ENCODE measurements at places on chromosomes 16 and 17.
A peak's percentile ranks its signal among the peaks of the same experiment; 100 is the strongest.

DNA sequence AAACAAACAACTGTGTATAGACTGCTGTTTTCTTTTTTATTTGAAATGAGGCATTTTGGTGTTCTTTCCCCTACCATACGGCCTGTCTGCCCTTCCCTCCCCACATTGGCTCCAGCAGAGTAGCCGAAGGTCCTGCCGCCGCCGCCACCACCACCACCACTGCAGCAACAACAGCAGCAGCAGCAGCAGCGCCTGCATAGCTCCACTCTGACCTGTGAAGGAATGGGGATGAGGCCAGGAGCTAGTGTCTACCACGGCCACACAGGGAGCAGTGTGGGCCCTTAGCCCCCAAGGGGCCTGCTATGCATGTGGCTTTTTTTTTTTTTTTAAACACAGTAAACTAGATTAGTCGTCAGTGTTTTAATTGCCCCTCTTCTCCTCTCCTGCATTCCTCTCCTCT lies 5.6 kb upstream of the CDK5R1 start:
- DNase-seq = no peak

GRCh38 chr17:34248511-34249024 lies 6.5 kb upstream of the CCL2 start:
- DNase-seq = no peak

GRCh38 chr17:39622380-39623006 lies 4.3 kb upstream of the PPP1R1B start:
- peak; percentile 35 for DNase-seq

- no peak for DNase-seq
Measured at GRCh38 chr16:70726892-70727361, 41.1 kb upstream of the MTSS2 start.

- DNase-seq = no peak
Measured at GRCh38 chr17:59369031-59369975, 37.8 kb downstream of the YPEL2 start.

DNA sequence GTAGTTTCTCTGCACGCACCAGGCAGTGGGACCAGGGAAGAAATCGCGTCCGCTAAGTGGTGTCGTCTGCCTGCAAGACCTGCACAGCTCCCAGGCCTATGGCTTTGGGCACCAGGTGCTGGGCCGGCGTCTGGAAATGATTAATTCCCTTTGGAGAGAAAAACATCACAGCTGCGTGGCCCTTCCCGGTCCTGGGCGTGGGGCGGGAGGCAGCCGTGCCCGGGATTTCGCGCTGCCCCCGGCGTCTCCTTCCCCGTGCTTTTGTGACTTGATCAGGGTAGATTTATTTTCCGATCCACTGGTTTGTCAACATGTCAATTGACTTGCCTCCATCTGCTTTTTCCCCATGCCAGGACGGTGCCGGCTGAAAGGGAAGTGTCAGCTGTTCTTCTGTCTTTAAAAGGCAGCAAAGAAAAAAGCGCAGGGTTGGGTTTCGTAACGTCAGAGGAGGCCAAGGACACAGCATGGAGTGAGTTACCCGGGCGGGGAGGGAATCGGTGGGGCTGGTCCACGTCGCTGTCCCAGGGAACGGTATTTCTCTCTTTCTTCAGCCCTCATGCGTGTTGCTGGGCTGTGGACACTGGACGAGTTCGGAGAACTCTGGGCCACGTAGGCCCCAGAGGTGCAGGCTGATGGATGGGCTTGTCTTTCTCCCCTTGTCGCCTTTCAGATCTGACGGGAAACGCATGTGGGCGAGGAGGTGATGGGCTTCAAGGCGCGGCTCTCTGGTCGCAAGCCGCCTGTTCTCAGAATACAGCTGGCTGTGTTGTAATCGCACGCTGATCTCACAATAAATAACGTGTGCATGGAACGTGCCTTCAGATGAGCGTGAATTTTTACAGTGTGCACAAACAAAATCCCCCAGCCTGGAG lies 188.1 kb upstream of the ZNF469 start:
- DNase-seq = no peak

- DNase-seq = no peak
Measured at GRCh38 chr17:39569126-39569525, 38.6 kb downstream of the NEUROD2 start.

- no peak for DNase-seq
Measured at GRCh38 chr17:45355087-45355486, 38.3 kb upstream of the MAP3K14 start.

DNA sequence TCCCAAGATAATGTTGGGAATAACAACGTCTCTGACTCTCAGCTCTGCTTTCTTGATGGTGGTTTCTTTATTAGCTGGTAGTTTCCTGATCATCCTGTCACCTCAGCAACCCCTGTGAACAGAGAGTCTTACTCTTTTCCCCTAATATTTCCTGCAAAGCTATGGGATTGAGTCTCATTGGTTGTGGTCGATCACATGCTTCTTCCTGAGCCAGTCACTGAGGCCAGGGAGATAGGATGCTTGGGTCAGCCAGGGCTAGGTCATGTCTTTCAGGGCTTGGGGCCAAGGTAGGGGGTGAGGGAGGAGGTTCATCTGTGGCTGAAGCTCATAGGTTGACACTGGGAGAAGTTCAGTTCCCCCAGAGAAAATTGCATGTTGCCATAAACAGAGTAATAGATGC lies 114.3 kb downstream of the ABCC1 start:
- no peak for DNase-seq

GRCh38 chr17:38750312-38751121 lies 2.0 kb upstream of the PSMB3 start:
- DNase-seq = no peak

DNA sequence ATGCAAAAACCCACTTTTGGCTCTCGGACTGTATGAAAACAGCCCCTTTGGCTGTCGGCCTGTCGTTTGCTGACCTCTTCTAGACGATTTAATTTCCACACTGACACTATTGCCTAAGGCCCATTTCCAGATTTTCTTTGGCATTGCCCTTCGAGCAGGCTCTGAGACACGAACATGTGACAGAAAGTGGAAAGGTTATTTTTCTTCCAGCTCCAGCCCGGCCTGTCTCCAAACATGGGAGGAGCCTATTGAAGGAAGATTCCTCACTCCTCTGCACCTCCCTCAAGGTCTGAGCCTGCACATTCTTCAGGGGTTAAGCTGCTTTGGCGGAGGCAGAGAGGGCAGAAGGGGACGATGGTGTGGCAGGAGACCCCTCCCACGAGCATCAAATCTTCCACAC lies 85.9 kb upstream of the FOXF1 start:
- DNase-seq = no peak

DNA sequence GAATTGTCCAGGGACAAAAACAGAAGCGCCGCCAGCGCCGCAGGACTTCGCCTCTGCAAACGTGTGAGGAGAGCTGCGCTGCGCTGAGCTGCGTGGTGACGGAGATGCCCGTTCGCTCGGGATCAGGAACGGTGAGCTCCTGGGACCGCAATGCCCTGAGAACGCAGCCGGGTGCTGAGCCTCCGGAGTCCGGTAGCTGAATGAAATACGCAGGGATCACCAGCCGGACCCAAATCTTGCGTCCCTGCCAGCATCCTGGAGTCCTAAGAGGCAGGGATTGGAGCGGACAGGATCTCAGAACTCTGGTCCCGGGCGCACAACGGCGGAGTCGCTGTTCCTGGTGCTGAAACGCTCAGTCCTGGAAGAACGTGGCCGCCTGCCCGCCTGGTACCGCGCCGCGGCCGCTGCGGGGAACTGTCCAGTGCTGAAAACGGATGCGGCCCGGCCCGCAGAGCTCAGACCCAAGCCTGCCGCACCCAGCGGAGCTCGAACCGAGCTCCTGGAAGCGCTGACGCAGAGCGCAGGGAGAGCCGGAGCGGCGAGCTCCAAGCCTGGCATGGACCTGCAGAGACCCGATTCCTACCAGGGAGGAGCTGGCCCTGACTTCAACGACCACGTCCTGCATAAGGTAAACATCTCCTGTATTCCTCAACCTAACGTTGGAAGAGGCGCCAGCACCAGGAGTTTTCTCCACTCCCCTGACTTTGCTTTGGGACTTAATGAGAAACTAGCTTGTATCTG lies 41.5 kb downstream of the CD300LF start:
- peak; percentile 77 for DNase-seq

DNA sequence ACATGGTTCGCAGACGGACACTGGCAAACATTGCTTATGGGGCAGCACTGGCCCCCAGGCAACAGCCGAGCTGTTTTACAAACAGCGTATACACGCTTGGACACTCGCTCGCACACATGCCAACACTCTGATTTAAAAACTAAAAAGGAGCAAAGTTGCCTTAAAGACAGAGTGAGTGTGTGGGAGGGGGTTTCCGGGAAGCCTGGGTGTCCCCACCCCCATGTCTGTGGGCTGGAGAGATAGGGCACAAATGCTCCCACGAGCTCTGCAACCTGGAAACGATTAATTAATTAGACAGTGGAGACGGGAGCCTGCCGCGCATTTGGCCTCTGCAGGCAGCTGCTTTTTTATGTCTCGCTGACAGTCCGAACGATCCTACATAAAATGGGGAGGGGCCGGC lies 107.9 kb upstream of the ZNF469 start:
- no peak for DNase-seq

DNA sequence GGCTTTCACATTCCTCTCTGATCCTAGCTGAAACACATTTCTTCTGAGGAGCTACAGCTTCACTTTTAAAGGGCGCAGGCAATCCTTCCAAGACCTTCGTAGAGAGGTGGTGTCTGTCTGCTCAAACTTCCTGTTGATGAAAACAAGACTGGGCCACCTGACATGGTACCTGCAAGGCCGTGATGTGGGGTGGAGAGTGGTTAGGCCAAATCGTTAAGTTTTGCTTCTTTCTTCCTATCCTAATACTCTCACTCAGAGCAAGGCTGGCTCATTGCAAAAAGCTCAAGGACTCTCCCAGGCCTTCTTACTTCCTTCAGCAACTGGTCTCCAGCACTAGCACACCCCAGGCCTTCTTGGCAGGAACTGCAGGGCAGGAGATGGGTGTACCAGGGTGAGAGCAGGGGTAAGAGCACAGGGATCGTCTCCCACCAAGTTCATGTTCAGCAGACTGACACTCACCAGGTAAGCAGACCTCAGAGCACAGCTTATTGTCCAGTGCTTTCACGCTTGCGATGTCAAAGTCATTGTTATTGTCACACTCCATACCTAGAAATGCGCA lies 10.9 kb upstream of the FOXJ1 start:
- no peak for DNase-seq

DNA sequence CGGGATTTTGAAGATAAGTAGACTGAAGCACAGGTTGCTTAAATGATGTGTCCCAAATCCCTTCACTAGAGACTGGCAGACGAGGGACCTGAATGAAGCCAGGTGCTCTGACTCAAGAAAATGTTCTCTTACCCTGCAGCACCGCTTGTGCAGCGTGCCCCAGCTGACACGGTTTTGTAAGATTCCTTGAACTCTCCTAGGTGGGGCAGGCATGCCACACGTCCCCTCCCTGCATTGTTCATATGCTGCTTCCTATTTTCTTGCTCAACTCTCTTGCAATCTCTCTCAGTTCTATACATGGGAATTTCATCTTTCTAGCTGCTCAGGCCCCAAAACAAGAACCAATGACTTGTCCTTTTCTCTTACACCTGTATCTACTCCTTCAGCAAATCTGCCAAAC lies 22.1 kb upstream of the HNF1B start:
- DNase-seq = no peak

- DNase-seq = no peak
Measured at GRCh38 chr16:70695331-70696070, 9.6 kb upstream of the MTSS2 start.

GRCh38 chr17:43118679-43119615 lies 6.2 kb downstream of the BRCA1 start:
- DNase-seq = no peak

- no peak for DNase-seq
Measured at GRCh38 chr17:45387739-45388138, 44.9 kb downstream of the ARHGAP27 start.

- DNase-seq = no peak
Measured at GRCh38 chr17:75589919-75590303, 2.3 kb downstream of the MYO15B start.

- DNase-seq = no peak
Measured at GRCh38 chr16:85880861-85881260, 18.1 kb upstream of the IRF8 start.

- DNase-seq = no peak
Measured at GRCh38 chr17:79732254-79732653, 1.5 kb downstream of the ENPP7 start.

- DNase-seq = no peak
Measured at GRCh38 chr16:13136901-13137300, 235.5 kb downstream of the SHISA9 start.

GRCh38 chr17:34578016-34578415 lies 1.4 kb upstream of the TMEM132E start:
- no peak for DNase-seq

GRCh38 chr16:53945996-53946395 lies 242.0 kb downstream of the FTO start:
- no peak for DNase-seq

DNA sequence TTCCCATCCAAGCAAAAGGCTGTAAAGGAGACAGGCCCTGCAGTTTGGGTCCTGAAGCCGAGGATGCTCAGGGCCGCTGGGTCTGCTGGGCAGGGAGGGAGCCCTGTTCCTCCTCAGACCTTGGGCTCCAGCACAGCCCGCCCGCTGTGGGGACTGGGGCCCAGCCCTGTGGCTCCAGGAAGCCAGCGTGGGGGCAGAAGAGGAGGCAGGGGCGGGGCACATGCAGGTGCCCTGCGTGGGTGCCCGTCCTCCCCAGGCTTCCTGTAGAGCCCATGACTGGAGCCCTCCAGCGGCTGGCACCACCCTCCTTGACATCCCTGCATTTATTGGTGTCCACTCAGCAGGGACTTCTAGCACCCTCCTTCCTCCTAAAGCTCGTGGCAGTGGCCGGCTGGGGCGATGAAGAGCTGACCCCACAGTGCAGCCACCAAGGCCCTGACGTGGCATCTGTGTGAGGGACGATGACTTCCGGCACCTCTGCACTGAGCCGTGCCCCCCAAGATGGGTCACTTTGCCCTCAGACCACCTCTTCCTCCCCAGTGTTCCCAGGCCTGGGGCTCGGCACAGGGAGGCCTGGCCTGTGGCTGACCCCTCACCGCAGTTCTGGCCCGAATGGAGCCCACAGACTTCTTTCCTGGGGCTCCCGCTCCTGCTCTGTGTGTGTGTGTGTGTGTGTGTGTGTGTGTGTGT lies 9.9 kb downstream of the PRSS27 start:
- DNase-seq = no peak

DNA sequence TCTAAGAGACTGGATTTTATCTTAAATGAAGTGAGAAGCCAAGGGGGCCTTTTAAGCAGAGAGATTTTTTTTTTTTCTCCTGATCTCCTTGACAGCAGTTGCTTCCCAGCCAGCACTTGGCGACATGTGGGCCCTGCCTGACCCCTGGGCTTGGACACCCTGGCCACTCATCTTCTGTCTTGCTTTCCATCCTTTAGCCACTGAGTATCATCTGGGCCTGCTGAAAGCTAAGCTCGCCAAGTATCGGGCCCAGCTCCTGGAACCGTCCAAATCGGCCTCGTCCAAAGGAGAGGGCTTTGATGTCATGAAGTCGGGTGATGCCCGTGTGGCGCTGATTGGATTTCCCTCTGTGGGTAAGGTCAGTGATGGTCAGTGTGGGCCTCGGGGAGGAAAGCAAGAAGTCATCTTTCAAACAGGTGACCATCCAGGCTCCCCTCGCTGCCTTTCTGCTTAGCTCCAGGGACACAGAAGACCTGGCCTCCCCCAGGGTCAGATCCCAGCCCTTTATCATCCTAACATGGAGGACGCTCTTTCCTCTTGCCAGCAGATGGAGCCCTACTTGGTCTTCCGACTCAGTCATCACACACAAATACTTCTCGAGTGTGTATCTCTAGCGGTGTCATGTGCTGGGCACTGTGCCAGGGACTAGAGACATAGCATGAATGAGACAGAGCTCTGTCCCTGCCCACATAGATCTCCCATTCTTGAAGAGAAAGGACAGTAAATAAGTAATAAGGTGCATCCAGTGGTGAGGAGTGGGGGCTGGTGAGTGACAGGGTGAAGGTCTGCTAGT lies 6.1 kb downstream of the DRG2 start:
- no peak for DNase-seq

Data from activated naive CD8-positive, alpha-beta T cell treated with anti-CD3 and anti-CD28 coated beads, Interleukin-2, amount 50 U/mL, for 24 hours (primary cell).